M059J (cell line): ENCODE measurements at places on chromosomes 7 and 10. TPM values are rescaled to one million over a fixed set of nuclear protein-coding genes. Genes with fewer than 3 reads are reported as not detected.

- no peak for DNase-seq
Measured at GRCh38 chr7:92913849-92914248, 77.5 kb upstream of the CDK6 start.

GRCh38 chr10:15339892-15340291, 31.2 kb downstream of the FAM171A1 start:
- DNase-seq, result no peak

DNA sequence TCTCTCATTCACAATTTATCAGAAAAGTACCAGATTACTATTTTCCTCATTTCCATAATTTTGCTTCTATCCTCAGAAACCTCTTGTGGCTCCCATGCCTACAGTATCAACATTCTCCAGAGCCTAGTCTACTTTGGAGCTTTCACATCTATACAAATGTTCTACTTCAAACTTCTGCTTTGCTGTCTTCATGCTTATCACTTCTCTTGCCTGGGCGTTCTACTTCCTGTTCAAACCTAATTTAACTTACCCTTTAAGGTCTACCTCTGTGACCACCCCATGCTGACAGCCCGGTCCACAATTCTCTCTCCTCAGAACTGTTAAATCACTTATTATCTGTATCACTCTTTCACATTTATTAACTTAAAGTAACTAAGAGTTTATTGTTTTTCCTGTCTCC, 6.1 kb upstream of the PTPN12 start:
- DNase-seq, result no peak

- DNase-seq, result no peak
Measured at GRCh38 chr7:156522801-156523200, 117.8 kb upstream of the RNF32 start.

DNA sequence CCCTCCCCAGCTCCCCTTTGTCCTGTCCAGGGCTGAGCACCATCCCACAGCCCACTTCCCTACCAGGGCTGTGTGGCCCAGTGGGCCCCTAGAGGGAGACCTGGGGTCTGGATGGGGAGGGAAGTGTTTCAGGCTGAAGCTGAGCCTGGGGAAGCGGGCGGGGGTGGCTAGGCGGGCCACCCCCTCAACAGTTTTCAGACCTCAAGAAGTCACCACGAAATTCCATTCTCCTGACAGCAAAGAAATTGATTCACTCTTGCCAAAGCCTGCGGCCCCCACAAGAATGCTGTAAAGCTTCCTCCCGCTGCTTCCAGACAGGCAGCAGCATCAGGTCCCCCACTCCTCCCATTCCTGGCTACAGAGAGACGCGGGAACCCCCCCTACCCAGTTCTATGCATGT, 2.5 kb upstream of the LFNG start:
- DNase-seq, result peak; percentile 95

DNA sequence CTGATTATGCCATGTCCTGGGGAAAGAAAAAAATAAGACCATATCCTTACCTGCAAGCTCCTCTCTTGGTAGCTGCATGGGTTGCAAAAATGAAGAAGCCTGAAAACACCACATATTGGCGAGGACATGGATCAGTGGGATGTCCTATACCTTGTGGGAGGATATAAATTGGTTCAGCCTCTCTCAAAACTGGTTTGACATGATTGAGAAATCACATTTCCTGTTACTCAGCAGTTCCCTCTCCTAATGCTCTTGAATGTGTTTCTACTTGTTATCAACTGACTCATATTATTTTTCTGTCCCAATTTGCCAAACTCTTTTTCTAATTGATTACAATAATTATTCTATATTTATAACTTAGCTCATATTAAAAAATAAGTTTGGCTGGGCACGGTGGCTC, 380.2 kb downstream of the EXOC4 start:
- peak; percentile 12 for DNase-seq

DNA sequence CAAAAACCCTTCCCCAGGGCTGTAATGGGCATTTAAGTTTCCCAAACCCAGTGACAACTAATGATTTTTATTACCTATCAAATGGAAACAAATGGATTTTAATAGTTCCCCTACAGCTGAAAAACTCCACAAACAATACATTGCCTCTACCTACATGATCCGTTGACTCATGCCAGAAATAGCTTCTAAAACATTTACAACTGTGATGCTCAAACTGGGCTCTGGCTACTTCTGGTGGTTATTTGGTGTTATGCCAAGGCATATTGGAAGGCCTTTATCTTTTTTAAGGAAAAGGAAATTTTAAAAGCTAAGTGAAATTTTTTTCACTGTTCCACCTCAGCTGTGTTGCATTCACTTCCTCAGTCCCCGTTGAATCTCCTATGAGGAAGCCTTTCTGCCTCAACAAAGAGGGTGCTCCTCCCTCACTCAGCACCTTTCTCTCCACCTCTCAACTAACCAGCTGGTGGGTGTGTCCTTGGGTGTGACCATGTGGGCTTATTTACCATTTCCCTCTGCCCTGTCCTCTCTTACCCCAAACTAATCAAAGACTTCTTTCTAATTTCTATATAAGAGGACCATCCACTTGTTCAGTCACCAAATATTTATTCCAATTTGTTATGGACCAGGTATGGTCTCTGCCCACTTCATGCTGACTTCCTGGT, 82.9 kb downstream of the PRTFDC1 start:
- peak; percentile 53 for DNase-seq

GRCh38 chr10:52961323-52961722, 188.7 kb upstream of the MBL2 start:
- DNase-seq, result no peak

The AZGP1 gene
- 0.62 TPM in 1 of 2 replicates, not detected in the other for total RNA-seq

The NUTM2B gene
- 0.10 and 0.32 TPM in 2 replicates for total RNA-seq

The IL15RA gene
- total RNA-seq, result 14.9 and 26.3 TPM in 2 replicates
